ENCODE measurements at places on chromosomes 13 and 19.

DNA sequence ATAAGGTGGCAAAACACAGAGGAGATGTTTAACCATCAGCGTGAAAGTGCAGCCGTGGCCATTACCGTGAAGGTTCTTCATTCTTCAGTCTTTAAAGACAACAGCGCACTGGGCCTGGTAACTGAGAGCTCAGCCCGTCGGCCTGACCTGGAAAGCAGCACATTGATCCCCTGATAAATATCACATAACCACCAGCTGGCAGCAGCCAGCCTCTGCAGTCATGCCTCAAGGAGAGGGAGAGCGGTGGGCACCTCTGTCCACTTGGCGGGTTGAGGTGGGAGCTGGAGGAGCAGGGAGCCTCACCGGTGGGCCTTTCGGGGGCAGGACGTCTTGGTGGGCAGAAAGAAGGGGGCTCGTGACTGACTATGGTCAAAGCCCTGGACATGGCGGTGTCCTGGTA lies 58.1 kb downstream of the MCF2L start:
- no peak for DNase-seq

- DNase-seq: no peak
Observed at GRCh38 chr13:101230271-101230890, 185.9 kb downstream of the NALCN start.

- DNase-seq: peak; percentile 15
Observed at GRCh38 chr13:42215578-42216421, 56.2 kb upstream of the AKAP11 start.

DNA sequence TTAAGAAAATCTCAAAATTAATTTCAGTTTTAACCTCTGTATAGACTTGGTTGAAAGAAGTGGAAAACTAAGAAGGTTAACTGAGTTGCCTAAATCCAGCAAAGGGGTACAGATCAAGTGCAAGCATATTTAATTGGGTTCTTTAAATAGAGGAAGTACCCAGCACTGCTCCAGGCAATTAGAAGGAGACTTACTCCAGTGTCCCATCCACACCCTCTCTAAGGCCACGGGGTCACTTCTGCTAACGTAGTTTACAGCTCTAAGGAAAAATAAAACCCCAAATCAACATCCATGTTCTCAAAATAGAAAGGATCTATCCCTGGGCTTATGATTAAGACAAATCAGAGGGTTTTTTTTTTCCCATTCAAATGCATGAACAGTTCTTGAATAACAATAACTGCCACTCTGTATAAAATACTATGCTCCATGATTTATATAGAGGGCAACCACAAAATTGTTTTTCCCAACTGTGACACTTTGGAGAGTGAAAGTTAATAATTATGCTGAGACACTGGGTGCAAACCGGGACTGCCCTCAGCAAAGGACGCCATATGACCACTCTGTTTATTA lies 4.6 kb downstream of the FRY start:
- no peak for DNase-seq

GRCh38 chr13:104008541-104009435 lies 942.6 kb upstream of the SLC10A2 start:
- no peak for DNase-seq

DNA sequence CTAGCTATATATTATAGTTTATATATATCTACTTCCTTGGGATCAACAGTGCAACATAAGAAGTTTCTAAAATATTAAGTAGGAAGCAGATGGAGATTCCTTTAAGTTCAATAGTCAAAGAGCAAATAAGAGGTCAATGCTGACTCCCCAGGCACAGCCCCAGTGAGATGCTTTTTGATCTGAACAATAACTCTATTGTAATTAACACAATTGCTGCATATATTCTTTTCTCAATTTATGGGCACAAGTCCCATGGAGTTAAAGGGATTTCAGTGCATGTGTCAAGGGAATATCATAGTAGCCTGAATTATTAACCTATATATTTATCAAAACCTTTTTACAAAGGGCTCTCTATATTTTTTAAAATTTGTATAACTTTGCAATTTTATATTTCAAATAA lies 180.8 kb downstream of the SPRY2 start:
- no peak for DNase-seq

GRCh38 chr19:45591004-45591637 lies 6.5 kb upstream of the OPA3 start:
- DNase-seq: no peak

DNA sequence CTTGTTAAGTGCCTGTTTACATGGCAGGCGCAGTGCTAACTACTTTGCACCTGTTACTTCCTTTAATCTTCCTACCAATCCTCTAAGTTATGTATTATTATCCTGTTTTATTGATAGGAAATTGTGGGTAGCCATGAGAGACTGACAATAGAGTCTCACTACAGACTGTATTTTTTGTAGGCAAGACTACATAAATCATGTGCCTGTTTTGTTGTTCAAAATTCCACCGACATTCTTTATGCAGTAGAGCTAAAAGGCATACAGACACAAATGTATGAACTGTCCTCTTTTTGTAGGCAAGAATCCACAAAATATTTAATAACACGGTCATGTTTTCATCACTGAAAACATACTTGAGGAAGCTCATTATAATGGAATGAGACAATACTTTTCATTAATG lies 205.5 kb downstream of the NALCN start:
- no peak for DNase-seq

All from smooth muscle cell of the brain vasculature (primary cell).